H4 (cell line): ENCODE measurements at places on chromosomes 2 and 18.

DNA sequence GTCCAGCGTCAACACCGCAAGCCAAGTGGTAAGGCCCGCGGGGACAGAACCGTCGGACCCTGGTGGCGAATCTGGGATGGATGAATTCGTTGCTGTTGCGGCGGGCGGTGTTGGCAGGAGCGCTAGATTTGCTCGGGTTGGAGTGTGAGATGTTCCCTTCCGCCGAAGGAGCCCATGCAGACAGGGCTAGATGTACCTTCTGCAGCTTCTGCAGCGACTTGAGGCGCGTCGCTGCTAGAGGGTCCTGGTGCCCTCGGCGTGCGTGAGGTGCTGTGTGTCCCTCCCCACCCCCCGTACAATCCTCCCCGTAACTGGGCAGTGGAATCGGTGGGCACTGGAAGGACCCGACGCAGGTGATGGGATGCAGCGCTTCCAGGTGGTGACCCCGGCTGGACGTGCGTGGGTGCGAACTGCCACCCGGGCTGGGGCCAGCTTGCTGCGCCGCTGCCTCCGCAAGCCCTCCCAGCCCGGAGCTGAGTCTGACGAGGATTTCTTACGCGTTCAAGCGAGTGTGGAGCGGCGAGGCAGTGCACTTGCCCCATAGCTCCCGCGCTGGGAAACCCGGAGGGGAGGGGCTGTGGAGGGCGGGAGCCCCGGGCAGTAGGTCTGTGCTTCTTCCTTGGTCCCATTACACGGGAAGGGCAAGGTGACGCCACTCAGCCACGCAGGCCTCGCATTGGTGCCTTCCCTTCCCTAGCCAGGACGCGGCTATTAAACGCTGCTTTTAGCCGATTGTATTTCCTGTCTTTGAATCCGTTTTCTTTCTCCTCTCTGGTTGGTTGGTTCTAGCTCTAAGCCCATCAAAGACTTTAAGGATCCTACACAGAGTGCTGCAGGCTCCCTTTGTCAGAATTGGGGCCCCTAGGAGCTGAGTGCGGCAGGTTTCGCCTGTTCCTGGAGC lies 34.2 kb downstream of the CHRNA1 start:
- no peak for DNase-seq

DNA sequence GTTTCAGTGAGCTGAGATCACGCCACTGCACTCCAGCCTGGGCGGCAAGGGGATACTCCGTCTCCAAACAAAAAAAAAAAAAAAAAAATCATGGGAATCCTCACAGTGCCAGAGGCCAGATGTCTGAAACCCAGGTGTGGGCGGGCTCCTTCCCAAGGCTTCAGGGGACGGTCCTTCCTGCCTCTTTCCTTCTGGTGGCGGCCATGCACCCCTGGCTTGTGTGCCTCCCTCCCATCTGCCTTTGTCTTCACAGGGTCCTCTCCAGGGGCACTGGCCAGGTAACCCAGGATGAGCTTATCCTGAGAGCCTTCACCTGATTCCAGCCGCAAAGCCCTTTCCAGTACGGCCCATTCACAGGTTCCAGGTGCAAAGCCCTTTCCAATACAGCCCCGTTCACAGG lies 40.9 kb upstream of the GPC1 start:
- no peak for DNase-seq

DNA sequence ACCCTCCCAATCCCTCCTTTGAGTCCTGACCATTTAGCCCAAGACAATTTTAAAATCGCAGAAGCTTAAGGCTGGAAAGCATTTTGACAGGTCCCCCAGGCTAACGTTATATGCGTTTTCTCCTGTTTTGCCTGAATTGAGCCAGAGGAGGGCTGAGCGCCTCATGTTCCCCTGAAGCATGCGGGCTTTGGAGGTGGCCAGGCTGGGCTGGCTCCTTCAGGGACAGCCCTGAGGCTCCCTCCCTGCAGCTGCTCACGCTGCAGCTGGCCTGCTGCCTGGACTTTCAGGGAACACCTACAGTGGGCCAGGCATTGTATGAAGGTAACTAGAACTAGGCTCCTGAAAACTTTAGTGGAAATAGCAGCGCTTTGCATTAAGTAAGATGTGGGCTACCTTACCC lies 179.2 kb downstream of the ACKR3 start:
- DNase-seq = peak; percentile 39

DNA sequence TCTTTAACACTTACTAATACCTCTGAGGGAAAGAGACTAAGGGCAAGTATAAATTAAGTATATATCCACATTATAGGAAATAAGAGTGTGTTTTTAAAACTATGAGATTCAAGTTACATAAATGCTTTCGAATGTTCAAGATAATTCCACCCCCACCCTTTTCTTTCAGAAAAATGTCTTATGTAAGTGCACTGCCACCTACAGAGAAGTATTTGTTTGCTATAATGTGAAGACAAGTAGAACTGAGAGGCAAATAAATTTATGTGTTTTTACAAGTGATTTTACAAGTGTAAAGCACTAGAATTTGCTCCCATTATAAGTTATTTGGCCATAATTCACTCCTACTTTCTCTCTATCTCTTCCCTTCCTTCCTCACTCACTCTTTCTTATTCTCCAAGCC lies 99.9 kb upstream of the CRACDL start:
- no peak for DNase-seq

DNA sequence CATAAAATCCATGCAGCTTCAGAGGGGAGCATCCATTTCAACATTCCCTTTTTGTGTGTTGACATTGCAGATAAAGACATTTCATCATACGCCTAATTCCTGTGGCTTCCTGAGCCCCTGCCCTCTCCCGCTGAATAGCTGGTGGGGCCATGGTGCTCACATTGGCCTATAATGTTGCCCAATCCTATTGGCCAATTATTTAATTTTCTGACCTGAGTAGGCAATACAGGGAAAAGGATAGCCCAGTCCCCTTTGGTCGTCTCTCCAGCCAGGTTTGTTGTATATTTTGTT lies 163.8 kb upstream of the MYCN start:
- peak; percentile 6 for DNase-seq

DNA sequence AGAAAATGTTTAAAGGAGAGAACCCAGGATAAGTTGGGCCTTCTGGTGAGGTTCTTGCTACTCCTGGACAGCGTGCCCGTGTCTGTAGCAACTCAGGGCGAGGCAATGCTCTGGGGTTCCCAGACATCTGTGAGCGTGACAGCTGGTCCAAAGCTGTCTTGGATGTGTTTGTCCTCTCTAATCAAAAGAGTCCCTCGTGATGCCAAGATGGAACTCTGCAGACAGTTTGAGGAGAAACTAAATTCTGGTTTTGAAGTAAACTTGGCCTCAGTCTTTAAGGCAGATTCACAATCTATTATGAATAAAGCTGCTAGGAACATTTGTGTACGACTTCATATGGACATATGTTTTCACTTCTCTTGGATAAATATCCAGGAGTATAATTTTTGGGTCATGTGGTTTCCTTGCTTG lies 47.3 kb downstream of the TMEM17 start:
- no peak for DNase-seq

DNA sequence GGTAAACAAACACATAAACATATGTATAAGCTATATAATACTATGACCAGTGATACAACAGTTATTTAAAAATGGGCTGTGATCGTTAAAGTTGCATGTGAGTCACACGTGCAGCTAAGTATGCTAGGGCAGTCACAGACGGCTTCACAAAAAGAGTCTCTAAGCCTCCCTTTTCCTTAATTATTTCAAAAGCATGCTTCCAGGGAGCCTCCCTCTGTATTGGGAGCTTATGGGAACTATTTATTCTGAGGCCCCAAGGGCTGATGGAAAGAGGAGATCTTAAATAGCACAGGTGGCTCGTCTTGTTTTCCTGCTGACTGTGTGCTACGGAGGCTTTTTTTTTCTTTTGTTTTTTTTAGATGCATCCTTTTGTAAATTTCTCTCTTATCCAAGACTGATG lies 94.3 kb downstream of the ADCYAP1 start:
- DNase-seq = no peak

DNA sequence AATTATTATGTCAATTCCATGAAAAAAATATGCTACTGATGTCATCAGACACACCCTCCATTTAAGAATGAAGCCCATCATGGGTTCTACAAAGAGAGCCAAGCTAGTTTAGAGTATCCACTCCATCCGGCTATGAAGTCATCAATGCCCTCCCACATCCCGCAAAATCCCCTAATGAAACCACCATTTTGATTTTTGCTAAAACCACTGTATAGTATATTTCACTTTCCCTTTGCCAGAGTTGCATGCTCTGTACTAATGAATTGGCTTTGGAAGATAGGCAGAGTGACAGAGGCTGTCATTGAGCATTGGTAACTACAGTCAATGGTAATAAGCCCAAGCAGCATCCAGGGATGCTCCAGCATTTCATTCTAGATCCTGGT lies 118.6 kb downstream of the ANKRD44 start:
- no peak for DNase-seq

DNA sequence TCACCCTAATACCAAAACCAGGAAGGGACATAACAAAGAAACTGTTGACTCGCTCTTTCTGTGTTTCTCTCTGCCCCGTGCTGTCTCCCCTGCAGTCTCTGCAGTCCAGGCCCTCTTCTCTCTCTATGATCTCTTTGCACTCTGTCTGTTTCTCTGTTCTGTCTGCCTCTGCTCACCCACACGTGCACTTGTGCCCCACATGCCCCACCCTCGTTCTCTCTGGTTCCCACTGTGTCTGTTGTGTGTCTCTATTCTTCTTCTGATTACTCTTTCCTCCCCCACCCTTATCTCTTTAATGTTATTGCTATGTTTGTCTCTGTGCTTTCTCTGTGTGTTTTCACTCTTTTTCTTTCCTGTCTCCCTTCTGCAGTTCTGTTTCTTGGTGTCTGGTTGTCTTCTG lies 54.0 kb downstream of the NAT8 start:
- no peak for DNase-seq

GRCh38 chr2:98412751-98413458 lies 31.8 kb upstream of the INPP4A start:
- peak; percentile 48 for DNase-seq

- DNase-seq = no peak
Observed at GRCh38 chr2:223604231-223604630, 2.1 kb upstream of the SCG2 start.

DNA sequence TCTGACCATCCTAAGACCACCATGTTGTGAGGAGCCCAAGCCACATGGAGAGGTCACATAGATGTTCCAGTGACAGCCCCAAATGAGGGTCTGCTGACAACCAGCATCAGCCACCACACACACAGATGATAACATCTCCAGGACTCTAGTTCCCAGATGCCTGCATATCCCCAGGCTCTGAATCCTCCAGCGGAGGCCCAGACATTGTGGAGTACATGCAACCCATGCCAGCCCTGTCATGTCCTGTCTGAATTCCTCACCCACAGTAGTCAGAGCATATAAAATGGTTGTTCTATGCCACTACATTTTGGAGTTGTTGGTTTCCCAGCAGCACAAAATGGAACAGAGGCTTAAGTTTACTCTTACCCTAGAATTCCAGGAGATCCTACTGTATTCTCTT lies 122.0 kb upstream of the SLC35G4 start:
- no peak for DNase-seq

- no peak for DNase-seq
Observed at GRCh38 chr2:47293976-47294375, 109.0 kb upstream of the MSH2 start.

- DNase-seq = no peak
Observed at GRCh38 chr2:155412598-155412997, 714.1 kb downstream of the KCNJ3 start.

- peak; percentile 46 for DNase-seq
Observed at GRCh38 chr18:59994357-59994756, 94.6 kb downstream of the PMAIP1 start.

- peak; percentile 17 for DNase-seq
Observed at GRCh38 chr2:28325567-28326468, 66.8 kb upstream of the FOSL2 start.

DNA sequence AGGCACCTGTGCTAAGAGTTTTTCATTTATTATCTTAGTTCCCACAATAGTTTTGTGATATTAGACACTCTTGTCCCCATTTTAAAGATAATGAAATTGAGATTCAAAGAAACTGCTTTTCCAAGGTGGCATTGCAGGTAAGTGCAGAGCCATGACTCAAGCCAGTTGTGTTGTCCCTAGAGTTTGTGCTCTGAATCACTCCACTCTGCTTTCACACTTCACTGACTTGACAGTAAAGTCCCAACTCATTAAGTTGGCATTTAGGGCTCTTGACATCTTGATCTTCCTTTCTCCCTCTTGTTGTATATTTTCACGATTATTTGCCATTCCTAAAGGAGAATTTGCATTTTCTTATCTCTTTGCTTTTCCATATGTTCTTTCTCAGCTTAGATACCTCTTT lies 114.3 kb downstream of the DIS3L2 start:
- DNase-seq = no peak

DNA sequence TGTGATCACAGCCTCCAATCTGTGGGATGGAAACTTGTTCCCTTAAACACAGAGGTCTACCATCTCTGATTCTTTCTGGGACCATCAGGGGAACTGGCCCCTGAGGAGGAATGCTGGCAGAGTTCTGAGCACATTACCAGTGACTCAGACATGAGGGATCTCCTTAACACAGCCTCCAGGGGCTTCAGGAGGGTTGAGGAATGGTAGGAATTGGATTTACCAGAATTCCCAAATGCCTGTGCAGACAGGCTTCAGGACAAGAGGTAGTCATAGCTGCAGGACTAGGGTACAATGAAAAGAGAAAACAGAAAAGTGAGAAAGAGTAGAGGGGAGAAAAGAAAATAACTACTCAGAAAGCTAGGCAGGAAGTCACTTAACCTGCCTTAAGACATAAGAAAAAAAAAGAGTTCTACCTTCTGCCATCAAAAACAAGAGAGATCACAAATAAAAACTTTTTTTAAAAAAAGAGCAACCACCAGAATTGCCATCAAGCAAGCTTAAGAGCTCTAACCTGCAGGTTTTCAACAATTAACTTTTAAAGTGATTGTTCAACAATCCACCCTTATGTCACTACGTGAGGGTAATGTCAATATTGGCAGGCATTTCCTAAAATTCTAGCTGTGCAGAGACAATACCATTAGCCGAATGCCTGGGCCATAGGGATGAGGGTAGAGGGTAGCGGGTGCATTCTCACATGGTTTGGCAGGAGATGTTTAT lies 524.4 kb downstream of the BCL11A start:
- DNase-seq = no peak

DNA sequence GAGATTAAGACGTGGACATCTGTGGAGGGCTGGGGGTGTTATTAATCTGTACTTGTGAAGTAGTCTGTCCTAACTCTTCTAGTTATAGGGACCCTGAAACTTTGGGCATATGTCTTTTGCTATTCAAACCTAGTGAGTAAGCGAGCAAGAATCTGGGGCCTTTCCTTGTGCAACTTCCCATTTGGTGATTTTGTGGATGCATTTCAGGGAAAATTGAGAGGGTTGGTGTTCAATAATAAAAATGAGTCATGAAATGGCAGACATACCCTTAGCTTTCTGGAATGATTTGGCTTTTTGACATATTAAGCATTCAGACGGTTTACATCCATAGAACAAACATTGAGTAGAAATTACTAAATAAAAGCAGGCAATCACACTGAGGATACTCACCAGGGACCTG lies 17.0 kb downstream of the COL4A4 start:
- DNase-seq = no peak

- no peak for DNase-seq
Observed at GRCh38 chr18:75024871-75025270, 184.1 kb downstream of the PTGR3 start.
